ENCODE measurements at places on chromosomes 7 and 10.

- DNase-seq: peak; percentile 57
These were observed 2.7 kb upstream of the MUC17 start for GRCh38 chr7:101017064-101017777.

GRCh38 chr10:129863201-129863663 is 100.8 kb downstream of the EBF3 start:
- no peak for DNase-seq

DNA sequence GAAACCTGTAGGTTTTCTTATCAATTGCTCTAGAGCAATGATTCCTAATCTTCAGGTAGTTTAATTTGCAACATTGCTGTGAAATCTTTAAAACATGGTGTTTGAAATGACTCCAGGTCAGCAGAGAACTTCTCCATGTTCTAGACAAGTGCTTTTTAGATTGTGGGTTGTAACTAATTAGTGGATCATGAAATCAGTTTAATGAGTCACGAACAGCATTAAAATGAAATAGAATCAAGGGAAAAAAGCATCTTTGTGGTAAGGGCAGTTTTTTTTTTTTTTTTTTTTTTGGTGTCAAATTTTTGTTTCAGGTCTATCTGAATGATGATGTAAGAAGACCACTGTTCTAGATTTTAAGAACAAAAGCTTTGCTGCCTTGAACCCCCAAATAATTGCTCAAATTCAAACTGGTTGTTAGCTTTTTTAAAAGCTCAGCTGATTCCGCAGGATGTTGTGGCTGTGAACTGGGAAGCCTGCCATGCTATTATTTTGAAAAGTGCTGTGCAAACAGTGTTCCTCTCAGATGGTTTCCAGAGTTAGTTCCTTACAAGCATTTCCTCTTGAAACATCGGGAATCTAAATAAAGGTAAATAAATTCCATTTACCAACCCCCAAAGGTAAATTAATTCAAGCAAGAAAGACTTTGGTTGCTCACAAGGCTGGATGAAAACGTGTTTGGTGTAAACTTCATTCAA is 13.1 kb upstream of the PDK4 start:
- DNase-seq: no peak

DNA sequence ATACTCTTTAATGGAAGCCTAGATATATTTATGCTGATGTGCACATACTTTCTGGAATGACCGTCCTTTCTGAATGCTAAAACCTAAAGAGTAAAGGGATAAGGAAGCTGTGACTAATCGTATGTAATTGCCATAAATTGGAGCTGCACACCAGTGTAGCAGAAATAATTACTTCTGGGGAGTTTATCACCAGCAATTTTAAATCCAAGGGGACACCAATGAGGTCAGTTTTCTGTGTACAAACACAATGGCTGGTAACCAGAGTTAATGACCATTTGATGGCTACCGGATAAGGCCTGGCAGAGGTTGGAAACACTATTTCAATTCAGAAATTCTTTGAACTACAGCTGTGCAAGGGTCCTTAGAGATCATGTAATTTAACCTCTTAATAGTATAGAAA is 670.1 kb downstream of the REEP3 start:
- no peak for DNase-seq

GRCh38 chr10:110774069-110775019 is 97.4 kb upstream of the PDCD4 start:
- peak; percentile 13 for DNase-seq
